ENCODE measurements at places on chromosomes 6 and 20.

GRCh38 chr6:8506126-8506525 lies 70.8 kb upstream of the SLC35B3 start:
- no peak for DNase-seq

- DNase-seq = no peak
These were observed 10.0 kb upstream of the ELMO2 start for GRCh38 chr20:46416421-46416820.

DNA sequence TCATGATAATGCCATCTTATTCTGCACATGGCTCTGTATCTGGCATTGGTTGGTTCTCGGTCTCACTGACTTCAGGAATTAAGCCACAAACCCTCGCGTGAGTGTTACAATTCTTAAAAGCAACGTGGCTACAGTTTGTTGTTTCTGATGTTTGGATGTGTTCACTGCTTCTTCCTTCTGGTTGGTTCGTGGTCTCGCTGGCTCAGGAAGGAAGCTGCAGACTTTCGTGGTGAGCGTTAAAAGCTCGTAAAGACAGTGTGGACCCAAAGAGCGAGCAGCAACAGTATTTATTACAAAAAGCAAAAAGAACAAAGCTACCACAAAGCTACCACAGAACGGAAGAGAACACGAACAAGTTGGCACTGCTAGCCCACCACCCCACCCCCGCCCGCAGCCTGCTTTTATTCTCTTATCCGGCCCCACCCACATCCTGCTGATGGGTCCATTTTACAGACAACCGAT lies 51.1 kb downstream of the MYLIP start:
- no peak for DNase-seq

- no peak for DNase-seq
These were observed 55.5 kb upstream of the CHRNA4 start for GRCh38 chr20:63416631-63417030.

GRCh38 chr6:72151742-72152141 lies 265.4 kb downstream of the RIMS1 start:
- no peak for DNase-seq

GRCh38 chr20:38859070-38859690 lies 53.7 kb downstream of the PPP1R16B start:
- DNase-seq = peak; percentile 61

GRCh38 chr6:34914358-34914757 lies 25.3 kb downstream of the ANKS1A start:
- no peak for DNase-seq

GRCh38 chr20:37383229-37383989 lies 37.5 kb downstream of the SRC start:
- no peak for DNase-seq

GRCh38 chr6:37668251-37668650 lies 29.4 kb downstream of the MDGA1 start:
- DNase-seq = no peak

DNA sequence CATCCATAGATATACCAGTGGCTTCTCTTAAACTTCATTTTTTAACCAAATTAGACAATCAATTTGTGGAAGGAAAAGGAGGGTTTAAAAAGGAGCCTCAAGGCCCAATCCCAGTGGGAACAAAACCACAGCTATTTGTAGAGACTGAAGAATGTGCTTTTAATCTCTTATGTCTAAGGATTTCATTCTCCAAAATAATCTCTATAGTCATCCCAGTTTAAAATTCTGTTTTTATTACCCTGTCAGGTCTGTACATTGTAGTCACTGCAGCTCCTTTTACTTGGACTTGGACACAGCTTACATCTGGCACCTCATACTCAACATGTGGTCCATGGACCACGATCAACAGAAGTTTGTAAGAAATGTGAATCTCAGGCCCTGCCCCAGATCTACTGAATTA lies 152.1 kb upstream of the STMND1 start:
- no peak for DNase-seq

DNA sequence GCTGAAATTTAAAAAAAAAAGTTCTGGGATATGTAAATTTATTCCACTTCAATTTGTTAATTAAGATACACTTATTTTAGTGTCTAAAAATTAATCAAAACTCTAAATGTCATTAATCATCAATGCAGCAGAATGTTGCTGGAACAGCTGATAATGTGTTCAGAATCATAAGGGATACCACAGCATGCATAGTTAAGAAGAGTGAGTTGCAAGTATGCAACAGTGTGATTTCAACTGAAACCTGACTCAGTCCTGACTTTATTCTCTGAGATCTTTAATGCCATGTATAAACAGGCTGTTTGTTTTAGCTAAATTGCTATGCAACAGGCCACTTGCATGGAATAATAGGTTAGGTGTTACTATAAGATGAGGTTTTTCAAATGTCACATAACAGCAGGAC lies 1.4 kb downstream of the GRIK2 start:
- no peak for DNase-seq
